Fibroblast of the aortic adventitia (primary cell): ENCODE measurements at places on chromosomes 3 and 15. TPM values are rescaled to one million over a fixed set of nuclear protein-coding genes. Genes with fewer than 3 reads are reported as not detected.

DNA sequence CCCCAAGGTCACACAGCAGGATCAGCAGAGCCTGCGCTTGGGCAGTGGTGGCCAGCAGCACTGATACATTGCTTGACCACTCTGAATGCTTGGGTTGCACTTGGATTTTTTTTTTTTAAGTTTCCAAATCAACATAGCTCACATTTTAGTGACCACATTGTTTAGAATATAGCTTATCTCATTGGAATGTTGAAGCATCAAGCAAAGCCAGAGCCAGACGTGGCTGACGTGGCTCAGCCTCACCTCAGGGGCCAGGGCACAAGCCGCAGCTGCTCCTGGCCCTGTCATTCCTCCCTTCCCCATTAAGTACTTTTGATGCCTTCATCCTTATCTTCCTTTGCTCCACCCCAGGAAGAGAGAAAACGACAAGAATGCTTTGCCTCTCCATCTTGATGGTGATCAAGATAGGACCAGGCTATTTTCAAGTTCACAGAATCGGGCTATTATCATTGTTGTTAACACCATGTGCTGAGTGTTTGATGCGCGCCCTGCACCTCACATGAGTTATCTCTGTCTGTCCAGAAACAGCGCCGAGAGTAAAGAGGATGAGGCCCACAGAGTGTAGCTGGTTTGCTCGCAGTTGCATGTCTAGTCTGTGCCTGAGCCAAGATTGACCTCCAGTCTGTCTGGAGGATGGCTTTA, 75.8 kb downstream of the AAGAB start:
- peak; percentile 99 for DNase-seq

DNA sequence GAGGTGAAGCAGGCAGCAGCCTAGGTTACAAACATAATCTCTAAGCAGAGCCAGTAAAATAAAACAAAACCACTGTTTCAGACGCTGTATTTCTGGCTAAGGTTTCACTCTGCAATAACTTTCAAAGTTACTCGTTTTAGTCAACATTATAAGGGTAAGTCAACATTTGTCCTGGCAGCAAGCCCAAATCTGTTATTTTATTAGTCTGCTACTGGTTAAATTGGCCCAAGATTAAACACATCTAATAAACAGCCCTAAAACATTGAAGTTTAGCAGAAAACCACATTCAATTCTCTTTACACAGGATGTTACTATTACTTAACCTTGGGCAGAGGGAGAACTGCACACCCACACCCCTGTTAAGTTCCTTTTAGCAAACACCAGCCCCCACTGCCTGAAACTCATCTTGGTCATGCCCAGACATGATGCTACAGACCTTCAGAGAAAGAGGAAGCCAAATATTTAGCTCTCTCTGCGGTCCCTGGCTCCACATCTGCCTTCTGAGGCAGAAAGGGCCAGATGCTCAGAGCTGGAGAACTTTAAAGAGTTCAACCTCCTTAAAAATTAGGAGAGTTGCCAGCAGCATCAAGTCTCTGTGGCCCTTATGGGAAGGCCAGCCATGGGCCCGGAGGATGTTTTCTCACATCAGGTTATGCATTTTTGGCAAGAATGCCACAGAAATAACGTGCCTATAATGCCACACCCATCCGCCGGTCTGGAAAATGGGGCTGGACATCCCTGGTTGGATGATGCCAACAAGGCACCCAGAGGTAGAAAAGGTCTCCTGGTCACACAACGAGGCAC, 17.9 kb downstream of the ARHGEF3 start:
- DNase-seq: peak; percentile 90

DNA sequence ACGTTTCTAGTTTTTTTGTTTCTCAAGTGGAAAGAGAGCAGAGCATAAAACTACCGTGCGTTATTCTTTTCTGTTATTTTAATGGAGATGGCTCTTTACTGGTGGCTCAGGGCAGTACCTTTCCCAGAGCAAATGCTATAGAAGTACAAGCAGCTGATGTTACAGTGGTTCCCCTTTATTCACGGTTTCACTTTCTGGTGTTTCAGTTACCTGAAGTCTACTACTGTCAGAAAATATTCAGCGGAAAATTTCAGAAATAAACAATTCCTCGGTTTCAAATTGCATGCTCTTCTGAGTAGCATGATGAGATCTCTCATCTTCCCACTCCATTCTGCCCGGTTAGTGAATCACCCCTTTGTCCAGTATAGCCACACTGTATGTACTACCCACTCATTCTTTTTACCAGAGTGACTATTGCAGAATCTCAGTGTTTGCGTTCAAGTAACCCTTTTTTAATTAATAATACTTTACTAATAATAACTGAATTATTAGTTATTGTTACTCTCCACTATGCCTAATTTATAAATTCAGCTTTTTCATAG, 597.5 kb upstream of the ROBO2 start:
- DNase-seq: no peak

- peak; percentile 12 for DNase-seq
Measured at GRCh38 chr3:151962352-151962751, 88.9 kb downstream of the SUCNR1 start.

DNA sequence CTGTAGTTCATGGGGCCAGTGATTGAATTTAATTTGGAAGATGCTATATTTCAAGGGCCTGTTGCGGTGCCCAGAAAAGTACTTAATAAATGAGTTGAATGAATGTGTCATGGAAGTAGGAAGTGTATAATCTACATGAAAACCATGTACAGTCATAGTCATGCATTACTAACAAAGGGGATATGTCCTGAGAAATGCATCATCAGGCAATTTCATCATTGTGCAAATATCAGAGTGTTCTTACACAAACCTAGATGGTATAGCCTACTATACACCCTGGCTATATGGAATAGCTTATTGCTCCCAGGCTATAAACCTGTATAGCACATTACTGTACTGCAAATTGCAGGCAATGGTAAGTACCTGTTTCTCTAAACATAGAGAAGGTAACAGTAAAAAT, 10.7 kb upstream of the MYO5C start:
- DNase-seq: peak; percentile 60

DNA sequence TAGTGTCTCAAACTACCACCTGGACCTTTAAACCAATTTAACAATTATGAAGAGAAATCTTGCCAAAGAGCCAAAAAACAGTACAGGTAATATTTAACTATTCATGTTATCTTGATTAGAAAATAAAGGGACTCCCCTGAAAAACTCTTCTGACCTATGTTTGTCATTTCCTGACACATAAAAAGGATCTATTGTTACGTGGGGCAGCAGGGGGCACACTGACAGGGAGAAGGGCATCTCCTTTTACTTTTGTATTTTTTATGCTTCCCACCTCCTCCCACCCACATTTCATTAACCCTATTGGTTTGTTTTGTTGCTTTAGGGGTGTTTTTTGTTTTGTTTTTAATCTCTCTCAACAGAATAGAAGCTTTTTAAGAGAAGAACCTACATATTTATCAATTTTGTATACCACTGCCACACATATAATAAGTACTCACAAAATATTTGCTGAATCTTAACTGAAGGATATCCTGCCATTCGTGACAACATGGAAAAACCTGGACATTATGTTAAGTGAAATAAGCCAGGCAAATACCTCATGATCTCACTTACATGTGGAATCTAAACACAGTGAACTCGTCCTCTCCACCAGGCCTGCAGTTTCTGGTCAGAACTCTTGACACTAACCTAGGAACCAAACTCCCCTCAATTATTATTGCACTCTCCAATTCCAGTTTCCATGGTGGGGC, 17.7 kb downstream of the STAG1 start:
- no peak for DNase-seq

DNA sequence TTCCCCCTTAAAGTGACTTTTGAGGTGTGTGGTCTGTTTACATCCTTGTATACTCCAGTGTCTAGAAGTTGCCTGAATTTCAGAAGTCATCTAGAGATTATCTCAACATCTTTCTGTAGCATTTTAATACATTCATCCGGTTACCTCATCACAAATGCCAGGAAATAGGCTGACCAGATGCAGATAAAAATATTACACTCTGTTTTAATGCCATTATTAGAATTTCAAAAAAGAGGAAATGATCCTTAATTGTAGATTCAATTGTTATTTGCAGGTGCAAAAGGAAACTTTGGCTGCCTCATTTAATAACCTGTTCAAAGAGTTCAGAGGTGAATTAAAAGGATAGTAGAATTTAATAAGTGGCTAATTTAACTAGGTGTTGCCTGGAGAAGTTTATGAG, 290.9 kb downstream of the C3orf38 start:
- DNase-seq: no peak

GRCh38 chr15:65189102-65189740, 4.1 kb upstream of the CLPX start:
- DNase-seq: peak; percentile 80

DNA sequence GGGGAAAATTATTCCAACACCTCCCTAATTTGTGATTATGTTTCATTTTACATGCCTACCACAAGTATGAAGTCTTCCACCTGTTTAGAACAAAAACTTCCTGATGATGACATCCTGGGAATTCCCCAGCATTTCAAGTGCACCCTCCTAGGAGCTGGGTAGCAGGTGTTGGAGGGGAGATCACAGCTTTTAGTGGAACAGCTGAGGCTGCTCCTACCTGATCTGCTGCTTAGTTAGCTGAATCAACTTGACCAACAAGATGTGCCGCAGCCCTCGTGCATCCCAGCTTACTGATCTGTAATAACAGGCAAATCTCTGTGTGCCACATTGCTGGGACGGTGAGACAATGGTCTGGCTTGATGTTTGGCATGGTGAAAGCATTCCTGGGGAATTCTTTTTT, 29.7 kb downstream of the TRAK1 start:
- no peak for DNase-seq

DNA sequence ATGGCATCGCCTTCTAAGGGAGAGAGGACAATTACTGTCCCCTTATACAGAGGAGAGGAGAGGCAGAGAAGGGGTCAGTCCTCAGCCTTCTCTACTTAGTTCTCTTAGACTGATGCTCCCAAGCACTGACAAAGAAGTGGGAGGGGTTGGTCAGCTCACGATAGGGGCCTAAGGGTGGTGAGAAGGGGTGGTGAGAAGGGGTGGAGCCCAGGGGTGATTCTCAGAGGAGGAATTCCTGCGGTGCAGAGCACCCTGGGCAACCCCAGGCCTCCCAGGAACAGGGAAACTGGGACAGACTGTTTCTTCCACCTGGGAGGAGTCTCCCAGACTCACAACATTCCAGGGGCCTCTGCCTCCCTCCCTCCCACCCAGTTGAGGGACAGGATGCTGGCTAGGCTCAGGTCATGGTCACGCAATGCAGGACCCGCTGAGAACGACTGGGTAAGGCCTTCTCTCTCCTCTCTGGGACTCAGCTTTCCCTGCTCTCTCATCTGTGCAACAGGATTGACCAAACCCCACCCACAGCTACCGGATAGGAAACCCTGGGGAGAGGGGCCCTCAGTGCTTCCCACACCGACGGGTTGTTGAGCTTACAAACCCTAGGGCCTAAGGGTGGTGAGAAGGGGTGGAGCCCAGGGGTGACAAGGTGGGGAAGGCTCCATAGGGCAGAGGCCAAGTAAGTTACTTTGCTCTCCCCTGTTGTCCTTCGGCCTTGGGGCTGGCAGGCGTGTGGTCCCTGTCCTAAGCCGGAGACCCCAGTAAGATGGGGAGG, 1.5 kb downstream of the TPRA1 start:
- DNase-seq: peak; percentile 67

DNA sequence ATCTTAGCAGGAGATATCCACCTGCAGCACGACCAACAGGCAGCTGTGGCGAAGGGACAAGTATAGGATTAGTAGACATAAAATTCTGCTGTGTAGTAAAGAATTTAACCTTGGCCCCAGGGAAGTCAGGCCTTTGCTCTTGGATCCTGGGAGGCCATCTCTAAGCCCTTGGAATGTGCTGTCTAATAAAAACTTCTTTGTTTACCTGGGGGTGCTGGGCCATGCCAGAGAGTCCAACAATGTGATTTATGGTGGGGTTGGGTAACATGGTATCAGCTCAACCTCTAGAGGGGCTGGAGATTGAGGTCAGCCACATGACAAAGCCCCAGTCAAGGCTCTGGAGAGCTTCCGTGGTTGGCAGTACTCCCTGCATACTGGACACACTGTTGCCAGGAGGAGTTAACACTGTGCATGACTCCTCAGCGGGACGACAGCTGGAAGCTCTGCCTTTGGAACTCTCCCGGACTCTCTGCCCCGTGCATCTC, 52.4 kb downstream of the HEG1 start:
- peak; percentile 78 for DNase-seq

DNA sequence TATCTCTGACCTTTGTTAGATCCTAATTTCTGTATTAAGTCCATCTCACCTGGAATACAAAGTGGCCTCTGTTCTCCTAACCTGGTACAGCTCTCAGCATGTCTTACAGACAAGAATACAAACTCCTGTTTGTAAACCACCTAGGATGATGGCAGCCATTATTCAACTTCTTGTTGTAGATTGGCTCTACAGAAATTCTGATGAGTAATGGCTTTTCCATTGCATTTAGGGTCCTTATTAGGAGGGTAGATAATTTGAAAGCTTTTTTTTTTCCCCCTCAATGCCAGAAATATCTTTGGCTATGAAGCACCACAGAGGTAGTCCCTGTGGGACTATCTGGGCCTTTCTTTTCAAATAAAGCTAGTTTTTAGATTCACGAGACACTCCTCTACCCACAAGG, 9.8 kb downstream of the NR2E3 start:
- no peak for DNase-seq

GRCh38 chr3:69296995-69297394, 88.9 kb downstream of the FRMD4B start:
- no peak for DNase-seq

- no peak for DNase-seq
Measured at GRCh38 chr15:49079340-49080039, 33.2 kb upstream of the SECISBP2L start.

DNA sequence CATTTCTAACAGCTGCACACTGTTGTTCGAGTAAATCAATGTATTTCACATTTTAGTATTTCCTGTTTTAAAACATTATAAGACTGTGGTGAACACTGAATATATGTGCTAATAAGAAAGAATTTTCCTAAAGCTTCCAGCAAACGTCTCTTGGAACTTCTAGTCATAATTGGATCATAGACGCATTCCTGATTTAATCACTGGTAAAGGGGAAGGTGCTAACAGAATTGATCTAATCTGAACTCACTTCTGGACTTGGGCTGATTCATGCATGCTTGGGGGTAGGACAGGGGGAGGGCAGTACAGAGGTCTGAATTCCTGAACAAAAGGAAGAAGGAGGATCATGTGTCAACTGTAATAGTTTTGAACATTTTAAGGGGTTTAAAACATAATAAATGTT, 7.3 kb upstream of the LEKR1 start:
- peak; percentile 68 for DNase-seq

Gene SRPRB
- 76.7 and 86.9 TPM in 2 replicates for total RNA-seq

Gene TOMM70
- total RNA-seq: 62.0 and 64.5 TPM in 2 replicates

Gene TJP1
- 94.2 and 95.3 TPM in 2 replicates for total RNA-seq

Gene PRSS50
- not detected in 2 replicates for total RNA-seq

Gene GOLGA8T
- not detected in 2 replicates for total RNA-seq

Gene PLSCR5
- total RNA-seq: not detected in 2 replicates

Gene PPARG
- 11.1 and 39.4 TPM in 2 replicates for total RNA-seq

Gene GABRR3
- not detected in 2 replicates for total RNA-seq

Gene GPR156
- total RNA-seq: 0.90 and 4.0 TPM in 2 replicates

Gene PLA1A
- total RNA-seq: 1.1 TPM in 1 of 2 replicates, not detected in the other

Gene EFCC1
- total RNA-seq: not detected in 2 replicates
